ENCODE measurements at places on chromosomes 3 and 15.

DNA sequence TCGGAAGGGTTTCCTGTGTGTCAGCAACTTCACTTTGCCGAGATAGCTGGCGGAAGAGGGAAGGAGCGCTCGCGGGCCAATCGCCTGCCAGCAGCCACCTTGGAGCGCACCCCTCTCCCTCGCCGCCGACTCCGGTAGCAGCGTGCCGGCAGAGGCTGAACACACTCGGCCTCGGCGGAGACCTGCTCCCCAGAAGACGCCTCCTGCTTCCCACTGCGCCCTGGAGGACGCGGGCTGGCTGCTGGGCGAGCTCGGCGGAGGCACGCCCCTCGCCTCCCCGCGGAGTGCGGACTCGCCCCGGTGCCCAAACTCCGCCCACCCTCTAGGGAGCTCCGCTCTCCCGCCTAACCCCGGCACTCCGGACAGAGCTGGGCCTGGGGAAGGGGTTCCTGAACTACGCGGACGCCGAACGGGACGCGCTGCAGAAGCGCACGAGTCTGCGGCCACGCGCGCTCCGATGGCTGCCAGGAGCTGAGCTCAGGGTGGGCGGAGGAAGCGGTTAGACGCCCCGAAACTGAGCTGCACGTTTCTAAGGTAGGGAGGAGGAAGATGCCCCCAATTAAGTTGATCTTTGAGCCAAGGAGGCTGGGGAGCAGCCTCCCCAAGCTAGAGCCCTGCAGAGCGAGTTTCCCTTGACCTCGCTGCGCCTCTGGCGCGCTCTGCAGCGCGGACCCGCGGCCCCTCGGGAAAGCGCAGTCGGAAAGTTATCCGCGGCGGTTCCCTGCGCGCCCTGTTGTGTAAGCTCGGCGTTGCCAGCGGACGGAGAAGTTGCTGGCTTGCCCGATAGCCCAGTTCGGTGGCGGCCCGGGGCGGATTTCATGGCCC, at the start of gene P2RY1:
Gene P2RY1 (plus strand): TSS at position 356 of the 825 bp plus-strand sequence. CDS start 652 bp downstream, outside the sequence.
- DNase-seq = no peak

DNA sequence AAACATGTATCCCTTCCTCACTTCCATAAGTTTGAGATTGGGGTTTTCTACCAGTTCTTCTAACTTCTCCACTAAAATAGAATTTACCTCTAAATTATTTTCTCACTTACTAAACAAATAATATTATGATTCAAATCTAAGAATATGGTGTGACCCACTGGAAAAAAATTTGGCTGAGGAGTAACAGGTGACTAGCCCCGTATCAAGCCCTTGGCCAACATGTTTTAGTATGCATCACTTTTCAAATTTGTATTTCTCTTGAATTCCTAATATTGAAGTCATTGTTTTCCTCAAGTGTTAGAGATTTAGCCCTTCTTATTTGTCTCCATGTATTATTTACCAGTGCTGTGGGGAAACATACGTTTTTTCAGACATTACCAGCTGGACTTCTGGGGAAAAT, 759.4 kb downstream of the NSUN3 start:
- no peak for DNase-seq

DNA sequence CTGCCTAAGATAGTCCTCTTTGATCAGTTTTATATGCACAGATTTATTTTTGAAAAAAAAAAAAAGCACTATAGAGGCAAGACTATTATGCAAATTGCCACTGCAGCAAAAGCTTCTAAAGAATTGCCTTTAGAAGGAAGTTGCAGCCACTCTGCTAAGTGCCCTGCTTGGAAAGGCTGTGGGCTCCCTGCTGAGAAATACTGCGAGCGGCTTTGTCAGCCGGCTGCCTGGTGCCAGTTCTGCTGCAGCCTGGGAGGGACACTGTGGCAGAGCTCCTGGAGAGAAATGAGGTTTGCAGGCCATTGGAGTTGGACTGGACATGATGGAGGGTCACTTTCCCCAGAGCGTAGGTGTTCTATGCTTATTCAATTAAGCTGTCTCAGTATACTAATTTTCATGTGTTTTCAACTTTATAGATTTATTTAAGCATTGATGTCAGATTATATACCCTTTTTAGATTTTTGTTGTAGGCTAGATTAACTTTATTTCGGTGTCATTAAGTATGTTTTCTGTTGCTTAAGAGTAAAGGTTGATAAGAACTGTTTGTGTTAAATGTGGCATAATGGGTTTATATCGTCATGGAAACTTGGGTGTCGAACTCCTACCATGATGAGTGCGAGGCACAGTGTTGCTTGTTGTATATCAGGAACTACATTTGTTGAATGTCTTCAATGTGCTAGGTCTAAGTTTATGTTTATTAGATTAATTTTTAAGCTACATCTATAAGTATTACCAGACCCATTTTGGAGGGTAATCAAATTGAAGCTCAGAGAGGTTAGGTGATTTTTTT, 6.6 kb downstream of the MAP2K5 start:
- no peak for DNase-seq

GRCh38 chr3:122572940-122573412, 4.5 kb upstream of the PARP15 start:
- DNase-seq = no peak

DNA sequence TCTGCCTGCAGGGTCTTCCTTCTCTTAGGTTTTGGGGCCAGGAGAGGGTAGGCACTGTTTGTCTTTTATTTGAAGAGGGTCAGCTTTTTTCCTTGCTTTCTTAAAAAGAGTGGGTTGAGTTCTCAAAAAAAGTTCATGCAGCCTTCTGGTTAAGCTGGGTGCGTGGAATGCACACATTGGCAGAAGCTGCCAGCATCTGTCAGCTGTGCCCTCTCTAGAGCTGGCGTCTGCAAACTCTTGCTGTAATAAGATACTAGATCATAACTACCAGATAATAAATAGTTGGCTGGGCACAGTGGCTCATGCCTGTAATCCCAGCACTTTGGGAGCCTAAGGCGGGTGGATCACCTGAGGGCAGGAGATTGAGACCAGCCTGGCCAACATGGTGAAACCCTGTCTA, 373.4 kb downstream of the OCA2 start:
- DNase-seq = no peak

Data from cortex of kidney (tissue), 1 donor.